Esophagus squamous epithelium (tissue), 5 donors: ENCODE measurements at places on chromosomes 6 and 20.

DNA sequence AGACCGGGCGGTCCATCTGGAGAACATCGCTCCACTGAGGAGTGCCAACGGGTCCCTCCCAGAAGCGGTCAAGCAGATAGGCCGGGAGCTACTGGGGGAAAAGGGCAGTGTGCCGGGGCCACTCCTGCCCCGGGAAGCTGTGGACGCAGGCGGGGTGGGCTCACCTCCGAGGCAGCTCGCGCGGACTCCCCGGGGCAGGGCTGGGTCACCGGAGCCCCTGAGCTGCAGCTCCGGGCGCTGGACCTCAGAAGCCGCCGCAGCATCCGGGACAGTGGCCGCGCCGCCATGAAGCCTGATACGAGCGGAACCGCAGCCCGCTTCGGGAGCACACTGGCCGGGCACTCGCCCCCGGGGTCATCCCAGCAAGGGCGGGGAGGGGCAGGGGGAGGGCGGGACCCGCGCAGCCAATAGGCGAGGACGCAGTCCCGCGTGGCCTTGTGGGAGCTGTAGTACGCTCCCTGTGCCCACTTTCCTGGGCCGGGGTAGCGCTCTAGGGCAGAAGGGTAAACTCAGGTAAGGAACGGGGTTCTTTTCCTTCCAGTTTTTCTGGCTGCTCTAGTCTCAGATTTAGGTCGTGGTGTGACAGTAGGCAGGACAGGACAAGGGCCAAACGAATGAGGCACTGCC, at the start of gene MOCS1:
Gene MOCS1 (minus strand): TSS at position 332 of the 627 bp plus-strand sequence. CDS start 45 bp downstream, at position 287.
- DNase-seq = no peak

DNA sequence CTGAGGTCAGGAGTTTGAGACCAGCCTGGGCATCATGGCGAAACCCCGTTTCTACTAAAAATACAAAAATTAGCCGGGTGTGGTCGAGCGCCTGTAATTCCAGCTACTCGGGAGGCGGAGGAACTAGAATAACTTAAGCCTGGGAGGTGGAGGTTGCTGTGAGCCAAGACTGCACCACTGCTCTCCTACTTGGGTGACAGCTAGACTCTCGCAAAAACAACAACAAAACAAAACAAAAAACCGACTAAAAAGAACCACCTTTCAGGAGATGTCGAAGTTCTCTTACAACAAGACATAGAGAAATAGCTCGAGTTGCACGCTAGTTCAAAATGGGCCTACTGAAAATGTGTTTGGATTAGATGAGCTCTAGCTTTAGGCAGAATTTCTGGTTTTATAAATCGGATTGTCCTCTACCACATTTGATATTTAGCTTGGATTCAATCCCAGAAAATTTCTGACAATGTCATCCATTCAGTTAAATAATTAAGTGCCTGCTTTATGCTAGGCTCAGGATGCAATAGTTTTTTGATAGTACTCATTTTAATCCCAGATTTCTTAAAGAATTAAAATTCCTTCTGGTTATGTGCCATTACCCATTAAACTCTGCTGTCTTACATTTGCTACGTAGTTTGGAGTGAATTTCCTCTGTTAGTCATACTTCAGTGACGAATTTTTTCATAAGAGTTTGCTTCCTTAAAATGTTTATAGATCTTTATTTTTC, 137.5 kb upstream of the SHLD1 start:
- no peak for DNase-seq

DNA sequence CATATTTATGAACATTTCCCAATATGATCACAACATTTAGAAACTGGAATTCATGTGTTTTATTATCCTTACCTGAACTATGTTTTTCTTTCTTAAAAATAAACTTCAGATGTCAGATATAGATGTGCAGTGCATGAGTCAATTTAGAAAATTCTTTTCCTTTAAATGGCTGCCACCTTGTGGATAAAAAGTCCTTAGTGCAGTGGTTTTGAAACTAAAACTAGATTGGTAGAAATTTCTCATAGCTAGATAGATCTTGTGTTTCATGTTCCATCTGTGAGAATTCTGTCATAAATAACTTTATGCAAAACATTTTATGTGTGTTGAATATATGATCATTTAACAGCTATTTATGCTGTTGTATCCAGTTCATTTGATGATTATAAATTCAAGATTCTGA, 134.9 kb downstream of the KLHL32 start:
- DNase-seq = no peak

GRCh38 chr6:158801655-158802294, 17.4 kb downstream of the EZR start:
- DNase-seq = no peak

DNA sequence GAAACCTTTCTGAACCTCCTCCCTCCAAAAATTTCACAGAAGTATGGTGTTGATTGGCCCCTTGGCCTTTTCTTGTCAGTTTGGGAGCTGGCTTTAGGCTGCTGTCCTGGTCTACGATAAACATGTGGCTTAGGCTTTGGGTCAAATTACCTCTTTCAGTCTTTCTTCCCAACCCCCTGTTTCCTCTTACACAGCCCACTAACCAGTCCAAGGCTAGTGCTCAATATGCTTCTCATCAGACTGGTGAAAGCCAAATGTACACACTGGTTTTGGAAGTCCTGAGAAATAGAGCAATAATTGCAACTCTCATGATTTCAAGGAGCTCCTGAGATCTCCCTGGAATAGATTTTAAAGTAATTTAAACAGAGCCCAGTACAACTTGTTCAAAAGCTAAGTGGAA, 933.7 kb upstream of the GJE1 start:
- DNase-seq = no peak

GRCh38 chr6:160337301-160337700, 10.9 kb upstream of the SLC22A3 start:
- DNase-seq = no peak

GRCh38 chr6:44002593-44003344, 124.5 kb downstream of the MRPL14 start:
- DNase-seq = no peak

DNA sequence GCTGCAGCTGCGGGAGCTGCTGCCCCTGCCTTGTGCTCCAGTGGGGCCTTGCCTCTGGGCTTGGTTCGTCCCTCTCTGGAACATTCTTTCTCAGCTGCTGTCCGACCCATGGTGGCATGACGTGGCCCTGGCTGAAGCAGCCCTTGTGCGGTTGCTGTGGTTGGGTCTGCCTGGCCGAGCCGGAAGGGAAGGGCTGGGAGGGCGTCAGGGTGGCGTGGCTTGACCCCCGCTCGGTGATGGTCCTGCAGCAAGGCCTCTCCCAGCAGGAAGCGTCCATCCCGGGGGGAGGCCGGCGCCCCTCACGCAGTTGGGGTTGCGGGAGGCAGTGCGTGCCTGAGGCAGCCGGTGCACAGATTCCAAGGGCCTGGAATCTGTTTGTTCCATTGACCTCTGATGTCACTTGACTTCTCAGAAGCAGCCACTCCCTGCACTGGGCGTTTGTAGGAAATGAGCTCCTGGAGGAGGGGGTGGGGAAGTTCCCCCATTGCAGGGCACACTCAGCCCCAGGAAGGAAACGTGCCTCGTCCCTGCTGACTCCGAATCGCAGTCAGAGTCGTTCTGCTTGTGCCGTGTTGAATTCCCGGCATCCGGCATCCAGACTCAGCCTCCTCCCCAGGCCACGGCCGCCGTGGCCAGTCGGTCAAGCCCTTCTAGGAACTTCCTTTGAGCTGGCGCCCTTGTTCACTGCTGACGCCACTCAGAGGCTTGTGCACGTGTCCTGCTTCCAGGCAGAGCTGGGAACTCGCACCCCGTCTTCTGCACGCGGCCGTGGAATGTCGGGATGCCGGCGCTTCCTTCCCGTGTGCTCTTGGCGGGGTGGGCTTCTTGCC, 9.7 kb upstream of the TNFRSF6B start:
- DNase-seq = no peak
